ENCODE measurements at places on chromosomes 2 and 18.

DNA sequence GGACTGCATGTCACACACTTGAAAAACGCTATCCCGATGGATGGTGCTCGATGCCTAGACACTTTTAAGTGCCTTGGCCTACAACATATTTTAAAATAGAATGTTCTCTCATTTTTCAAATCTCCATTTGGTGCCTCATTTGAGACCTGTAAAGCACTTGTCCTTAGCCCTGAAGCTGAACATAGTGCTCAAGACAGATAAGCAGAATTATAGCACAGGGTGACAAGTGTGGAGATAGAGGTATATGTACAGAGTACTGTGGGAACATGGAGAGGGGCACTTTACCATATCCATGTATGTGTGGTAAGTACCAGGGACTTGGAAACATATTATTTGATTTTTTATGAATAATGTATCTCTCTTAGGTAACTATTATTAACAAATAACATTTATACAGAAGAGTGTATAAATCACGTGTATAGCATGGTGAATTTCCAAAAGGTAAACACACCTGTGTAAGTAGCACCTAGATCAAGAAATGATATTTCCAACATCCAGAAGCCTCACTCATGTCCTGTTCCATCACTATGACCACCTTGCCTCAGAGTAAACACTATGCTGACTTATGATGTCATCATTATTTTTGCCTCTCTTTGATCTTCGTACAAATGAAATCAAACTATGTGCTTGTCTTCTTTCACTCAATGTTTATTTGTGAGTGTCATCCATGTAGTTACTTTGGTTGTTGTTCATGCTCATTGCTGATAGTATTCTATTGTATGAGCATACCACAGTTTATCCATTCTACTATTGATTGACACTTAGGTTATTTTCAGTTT, 103.6 kb downstream of the BABAM2 start:
- DNase-seq = no peak

DNA sequence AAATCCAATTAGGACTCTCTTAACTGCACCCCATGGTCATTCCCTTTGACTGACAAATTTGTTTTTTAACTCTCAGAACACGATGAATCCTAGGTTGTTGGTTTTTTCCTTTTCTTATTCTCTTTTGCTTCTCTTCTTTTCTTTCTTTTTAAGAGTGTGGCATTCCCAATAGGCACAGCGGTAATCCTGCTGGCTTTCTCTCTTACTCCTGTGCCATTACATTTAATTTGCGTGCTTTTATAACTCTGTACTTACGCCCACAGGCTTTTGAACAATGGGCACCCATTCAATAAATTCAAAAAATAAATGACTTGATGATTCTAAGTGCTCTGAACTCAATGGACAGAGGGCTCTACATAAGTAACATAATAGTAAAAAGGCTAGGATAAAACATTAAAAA, 189.0 kb upstream of the SMAD7 start:
- DNase-seq = no peak

DNA sequence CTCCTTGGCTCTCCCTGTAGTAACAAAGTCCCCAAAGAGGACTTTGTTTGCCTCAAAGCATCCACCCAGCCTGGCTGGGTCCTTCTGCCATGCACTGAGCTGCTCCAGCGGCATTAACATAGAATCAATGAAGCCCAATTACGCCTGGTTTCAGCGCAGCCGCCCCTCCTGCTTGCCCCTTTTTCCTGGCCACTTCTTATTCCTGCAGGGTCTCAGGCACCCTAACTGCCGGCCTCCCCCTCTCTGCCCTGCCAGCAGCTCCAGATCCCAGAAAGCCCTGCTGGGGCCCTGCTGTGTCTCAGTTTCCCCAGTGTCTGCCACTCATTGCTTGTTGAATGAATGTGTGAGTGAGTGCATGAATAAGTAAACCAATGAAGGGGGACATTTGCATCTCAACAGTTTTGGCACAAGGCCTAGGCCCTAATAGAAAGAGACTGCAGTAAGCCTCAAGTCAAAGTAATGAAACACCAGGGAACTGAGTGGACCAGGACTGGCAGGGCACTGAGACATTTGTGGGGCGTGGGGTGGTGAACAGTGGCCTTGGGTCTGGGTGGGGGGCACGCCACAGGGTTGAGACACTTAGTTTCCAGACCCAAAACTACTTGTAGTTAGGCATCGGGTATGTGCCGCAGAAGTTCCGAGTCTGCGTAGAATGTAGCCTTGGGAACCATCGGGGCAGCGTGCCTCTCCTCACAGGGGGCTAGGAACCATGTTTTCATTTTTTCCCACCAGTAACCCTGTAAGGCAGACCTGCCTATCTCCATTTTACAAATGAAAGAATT, 60.6 kb downstream of the SMAD7 start:
- no peak for DNase-seq

- no peak for DNase-seq
These were observed 852 bp downstream of the POLI start for GRCh38 chr18:54269893-54270844.

GRCh38 chr2:218394298-218395089, 5.2 kb upstream of the CTDSP1 start:
- peak; percentile 68 for DNase-seq

DNA sequence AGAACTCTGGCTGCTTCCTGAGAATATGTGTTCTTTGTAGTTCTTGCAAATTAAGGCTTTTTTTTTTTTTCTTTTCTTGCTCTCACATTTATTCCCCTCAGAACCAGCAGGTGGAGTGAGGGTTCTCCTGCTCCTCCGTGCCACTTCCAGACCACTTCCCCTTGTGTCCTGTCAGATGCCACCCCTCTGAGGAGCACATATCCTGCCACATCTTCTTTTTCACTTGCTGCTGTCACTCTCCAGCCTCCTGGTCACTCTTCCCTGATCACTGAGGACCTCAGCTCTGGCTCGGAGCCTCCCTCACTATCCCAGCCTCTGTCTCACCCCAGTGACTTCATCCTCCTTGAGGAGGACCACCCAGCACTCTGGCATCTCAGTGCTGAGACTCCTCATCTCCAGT, 100.5 kb downstream of the TACR1 start:
- DNase-seq = peak; percentile 60

- DNase-seq = no peak
These were observed 4.2 kb upstream of the METAP1D start for GRCh38 chr2:171995586-171995985.

DNA sequence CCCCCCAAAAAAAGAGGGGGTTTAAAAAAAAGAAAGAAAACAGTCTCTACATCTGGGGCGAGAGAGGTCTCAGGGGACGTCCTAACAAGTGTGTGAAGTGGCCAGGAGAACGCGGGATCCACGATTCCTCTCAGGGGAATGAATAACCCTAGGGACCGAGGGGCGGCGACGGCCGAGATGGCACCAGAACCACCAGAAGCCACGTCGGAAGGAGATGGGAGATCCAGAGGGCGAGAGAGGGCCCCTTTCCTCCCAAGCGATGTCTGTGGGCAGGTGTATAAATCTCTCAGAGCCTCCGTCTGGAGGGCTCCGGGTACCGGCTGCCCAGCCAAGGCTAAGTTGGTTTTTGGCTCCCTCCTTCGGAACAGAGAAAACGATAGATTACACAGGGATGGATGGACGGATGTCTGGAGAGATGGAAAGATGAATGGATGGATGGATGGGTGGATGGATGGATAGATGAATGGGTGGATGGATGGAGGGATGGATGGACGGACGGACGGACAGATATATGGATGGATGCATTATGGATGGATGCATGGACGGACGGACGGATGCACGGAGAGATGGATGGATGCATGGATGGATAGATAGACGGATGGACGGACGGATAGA, 1.7 kb downstream of the EPHA4 start:
- no peak for DNase-seq
